ENCODE measurements at places on chromosomes 11 and 22.

- DNase-seq = peak; percentile 80
These were observed 36.1 kb downstream of the PPFIA1 start for GRCh38 chr11:70306586-70307033.

DNA sequence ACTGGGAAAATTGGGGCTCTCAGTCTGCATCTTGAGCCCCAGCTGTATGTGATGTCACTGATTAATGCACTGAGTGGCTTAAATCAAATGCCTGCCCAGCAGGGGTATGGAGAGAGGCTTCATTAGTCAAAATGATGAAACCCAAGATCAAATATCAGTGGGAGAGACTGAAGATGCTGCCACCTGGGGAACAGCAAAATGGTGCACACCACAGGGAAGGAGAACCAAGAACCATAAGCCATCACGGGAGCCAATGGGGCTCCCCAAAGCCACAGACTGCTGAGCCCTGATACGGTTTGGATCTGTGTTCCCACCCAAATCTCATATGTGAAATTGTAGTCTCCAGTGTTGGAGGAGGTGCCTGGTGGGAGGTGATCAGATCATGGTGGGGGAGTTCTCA, 85.6 kb downstream of the CTTN start:
- DNase-seq = no peak

GRCh38 chr11:72162891-72163492, 27.5 kb downstream of the FOLR3 start:
- DNase-seq = no peak

DNA sequence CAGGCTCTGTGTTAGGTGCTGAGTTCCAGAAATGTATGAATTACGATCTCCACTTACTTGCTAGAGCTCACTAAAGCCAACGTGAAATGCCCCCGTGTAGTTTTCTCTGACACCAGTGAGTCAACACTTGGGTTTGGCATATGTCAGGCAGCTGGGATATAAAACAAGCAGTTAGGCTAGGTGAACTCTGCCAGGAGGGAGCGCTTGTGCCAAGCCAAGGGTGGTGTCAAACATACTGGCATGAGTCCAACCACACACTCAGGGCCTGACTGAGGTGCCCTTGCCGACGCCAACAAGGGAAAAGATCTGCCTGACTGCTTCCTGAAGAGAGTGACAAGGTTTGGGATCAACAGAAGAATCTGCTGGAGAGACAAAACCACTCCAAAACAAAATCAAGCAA, 167.8 kb upstream of the NARS2 start:
- DNase-seq = no peak

DNA sequence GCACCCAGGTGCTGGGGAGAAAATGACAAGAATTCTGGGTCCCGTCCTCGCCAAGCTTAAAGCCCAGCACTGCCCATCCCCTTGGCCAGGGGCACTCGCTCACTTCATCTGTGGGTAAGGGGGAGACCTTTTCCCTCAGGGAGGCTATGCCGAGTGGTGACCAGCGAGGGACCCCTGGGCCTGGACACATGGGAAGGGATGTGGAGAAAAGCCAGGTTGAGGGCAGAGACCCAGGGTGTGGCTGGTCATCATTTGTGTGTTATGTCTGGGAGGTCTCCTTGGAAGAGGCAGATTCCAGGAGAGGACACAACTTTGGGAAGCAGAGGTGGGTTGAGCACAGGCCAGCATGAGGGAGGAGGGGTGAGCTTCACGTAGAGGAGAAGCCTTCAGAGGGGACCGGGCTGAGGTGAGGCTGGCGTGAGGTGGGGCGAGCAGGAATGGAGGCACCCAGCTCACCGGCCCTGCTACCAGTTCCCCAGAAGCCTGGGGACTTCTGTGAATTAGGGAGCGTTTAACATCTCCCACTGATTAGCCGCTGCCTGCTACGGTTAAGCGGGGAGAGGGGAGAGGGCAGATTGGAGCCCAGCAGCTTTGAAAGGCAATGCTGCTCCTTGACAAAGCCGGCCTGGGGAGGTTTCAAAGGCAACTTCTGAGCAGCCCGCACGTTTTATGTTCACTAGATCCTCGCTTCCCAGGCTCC, 25.8 kb upstream of the NECTIN1 start:
- DNase-seq = no peak

DNA sequence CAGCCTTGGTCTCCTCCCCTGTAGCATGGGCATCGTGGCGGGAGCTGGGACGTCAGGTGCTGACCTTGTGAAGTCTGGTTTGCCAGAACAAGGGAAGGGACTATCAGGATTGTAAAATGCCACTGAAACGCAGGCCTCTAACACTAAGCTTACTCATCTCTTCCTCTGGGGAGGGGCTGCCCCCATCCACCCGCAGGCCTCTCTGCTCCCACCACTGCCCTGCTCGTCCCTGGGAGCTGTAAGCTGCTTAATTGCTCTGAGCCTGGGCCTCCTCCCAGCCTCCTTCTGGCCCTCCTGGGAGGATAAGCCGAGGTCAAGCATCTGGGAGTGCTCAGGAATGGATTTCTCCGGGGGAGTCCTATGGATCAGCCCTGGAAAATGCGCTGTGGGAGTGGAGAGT, 8.4 kb downstream of the SHISAL1 start:
- DNase-seq = no peak

- DNase-seq = no peak
These were observed 24.8 kb downstream of the SCGB1A1 start for GRCh38 chr11:62443390-62444235.

GRCh38 chr11:94922321-94923003, 50.9 kb downstream of the CWC15 start:
- no peak for DNase-seq

DNA sequence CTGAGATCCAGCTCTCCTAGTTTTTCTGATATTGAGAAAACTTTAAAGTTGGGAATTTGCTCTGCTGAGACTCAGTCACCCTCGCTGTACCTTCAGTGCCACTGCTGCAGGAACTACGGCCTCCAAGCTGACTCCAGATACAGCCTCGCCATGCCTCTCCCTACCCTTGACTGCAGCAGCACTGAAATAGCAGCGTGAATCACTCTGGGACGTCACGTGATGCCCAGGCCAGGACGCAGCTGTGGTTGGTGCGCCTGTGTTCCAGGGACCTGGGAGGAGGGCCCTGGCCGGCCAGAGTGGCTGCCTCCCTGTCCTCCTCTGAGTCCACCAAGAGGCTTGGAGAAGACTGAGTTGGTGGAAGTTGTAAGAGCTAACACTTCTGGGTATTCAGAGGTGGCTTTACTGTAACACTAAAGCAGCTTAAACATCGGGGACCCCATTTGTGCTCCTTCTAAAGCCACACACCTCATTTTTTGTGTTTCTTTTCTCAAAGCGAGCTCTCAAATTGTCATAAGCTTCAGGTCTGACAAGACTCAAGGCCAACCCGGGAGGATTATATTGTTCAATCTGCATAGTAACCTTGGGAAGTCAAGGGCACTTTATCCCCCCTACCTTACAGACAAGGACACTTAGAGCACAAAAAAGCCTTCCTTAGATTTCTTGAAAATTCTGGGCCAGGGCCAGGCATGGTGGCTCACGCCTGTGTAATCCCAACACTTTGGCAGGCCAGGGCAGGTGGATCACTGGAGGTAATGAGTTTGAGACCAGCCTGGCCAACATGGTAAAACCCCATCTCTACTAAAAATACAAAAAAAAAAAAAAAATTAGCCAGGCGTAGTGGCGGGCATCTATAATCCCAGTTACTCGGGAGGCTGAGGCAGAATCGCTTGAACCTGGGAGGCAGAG, 4.2 kb upstream of the STIP1 start:
- peak; percentile 84 for DNase-seq

GRCh38 chr11:115606498-115607220, 102.4 kb upstream of the CADM1 start:
- DNase-seq = peak; percentile 85

- no peak for DNase-seq
These were observed 61.0 kb downstream of the BMAL1 start for GRCh38 chr11:13338427-13339069.

DNA sequence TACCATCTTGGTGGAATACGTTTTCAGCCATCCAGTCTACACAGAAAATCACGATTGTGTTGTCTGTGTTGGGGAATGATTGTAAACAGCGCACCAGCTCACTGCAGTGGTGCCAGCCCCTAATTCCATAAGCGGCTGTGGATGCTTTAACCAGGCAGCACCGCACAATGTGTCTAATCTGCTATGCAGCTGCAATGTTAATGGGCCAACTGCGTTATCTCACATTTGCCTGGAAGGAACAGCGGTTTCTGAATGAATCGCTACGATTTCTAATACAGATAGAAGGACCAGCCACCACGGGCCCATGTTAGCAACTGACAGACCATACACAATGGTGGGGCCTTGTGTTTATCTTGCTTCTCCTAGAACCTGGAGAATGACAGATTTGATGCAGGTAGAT, 384.5 kb upstream of the KIRREL3 start:
- no peak for DNase-seq

DNA sequence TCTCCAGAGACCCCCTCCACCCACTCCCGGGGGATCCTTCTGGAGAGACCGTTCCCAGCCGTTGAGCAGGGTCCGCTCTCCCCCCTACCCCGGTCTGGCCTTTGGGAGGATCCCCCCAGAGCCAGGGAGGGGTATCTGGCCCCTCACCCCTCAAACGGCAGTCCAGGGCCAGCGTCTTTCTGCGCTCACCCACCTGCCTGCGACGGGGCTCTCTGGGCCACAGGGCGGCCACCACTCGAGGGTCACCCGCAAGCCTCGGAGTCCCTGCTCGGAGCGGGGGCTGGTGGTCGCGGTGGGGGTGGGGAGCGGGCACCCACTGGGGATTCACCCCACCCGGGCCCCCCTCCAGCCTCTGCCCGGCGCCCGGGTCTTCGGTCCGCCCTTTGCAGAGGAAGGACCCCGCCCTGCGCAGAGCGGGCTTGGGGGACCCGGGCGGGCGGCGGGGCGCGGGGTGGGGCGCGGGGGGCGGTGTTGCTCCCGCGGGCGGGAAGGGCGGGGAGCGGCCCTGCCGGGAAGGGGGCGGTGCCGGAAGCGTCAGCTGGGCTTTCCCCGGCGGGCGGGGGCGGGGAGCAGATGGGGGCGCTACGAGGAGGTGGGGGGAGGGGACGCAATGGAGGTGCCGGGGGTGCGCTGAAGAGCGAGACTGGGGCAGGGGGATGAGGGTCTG, 16.6 kb downstream of the CRELD2 start:
- DNase-seq = no peak

DNA sequence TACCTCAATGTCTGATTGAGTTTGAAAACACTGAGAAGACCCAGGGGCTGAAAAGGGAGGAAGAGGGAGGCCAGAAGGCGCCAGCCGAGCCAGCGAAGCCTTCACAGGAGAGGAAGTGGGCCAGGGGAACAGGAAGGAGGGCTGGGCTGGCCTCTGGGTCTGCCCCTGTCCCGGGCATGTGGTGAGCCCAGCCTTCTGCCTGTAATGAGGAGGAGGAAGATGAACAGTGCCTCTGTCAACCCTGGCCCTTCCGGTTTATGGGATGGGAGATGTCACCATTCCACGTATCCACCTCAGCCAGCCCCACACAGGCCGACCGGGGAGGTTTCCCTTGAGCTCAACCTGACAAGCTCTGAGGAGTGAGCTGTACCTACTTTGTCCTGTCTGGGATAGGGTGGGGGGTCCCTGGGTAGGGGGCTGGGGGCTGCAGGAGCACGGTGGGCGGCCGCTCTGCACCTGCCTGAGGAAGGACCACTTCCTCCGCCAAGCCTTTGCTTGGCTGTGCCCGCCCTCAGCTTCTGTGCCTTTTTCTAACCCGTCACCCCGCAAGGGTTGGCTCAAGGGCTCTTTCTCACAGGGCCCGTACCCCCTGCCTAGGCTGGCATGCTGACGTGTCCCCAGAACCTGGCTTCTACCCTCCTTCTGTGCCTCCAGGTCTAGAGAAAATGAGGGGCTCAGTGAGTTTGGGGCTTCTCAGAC, 2.0 kb downstream of the PARVG start:
- no peak for DNase-seq

DNA sequence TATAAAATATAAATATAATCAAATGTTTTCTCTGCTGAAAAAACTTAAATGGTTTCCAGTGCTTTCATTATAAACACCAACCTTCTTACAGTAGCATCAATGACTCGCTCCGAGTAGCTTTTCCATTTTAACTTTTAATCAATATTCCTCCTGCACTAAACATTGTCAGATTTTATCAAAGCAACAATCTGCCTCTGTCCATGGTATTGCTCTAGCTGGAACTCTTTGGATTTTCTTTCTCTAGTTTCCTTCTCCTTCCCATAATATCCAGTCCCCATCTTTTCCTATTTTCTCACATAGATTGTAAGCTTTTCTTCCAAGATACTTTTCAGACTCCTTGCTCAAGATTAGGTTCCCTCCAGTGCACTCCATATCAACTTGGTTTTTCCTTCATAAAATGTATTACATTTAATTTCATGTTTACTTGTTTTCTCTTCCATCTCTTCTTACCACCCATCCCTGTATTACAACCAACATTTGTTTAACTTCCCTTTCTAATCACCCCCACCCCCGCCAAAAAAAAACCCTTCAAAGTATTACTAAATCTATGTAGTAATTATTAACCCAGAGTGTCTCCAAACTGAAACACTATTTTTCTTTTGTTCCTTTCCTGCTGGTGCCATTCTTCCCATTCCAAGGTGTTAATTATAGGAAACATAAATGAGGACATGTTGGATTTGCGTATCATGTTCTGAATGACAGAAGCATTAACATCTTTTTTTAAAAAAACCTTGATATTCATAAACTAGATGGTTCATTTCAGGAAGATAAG, 716.5 kb downstream of the NELL1 start:
- DNase-seq = no peak

DNA sequence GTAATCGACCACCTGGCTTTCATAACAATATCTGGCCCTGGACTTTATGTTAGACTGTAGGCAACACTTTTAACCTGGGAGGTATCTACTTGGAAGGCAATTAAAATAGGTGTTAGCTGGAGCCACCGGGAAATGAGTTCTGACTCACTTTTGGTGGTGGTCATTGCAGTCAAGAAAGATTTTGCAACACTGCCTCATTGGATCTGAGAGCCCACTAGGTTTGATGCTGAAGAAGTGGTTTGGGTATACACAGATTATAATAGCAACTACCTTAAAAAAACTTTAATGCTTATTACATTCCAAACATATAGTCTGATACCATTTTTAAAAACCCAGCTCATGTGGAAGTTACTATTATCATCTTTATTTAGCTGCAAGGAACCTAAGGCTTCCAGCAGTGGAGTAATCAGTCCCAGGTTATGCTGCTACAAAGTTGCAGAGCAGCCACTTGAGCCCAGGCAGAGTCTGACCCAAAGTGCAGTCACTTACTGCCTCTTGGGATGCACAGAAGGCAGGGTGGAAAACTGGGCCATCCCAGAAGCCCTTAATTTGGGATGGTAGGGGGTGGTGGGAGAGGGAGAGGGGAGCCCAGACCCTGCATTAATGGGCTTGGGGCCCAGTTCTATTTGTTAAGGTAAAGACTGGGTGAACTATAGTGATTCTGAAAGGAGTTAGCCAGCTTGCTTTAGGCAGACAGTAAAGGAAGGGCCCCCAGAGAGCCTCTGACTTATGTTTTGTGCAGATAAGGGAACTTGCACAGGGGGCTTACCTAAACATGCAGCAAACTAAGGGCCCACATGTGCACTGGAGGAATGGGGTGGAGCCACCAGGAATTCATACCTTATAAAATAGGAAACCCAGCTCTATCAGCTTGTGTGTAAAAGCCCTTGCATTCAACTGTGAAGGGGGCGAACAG, 149.4 kb downstream of the SNX19 start:
- DNase-seq = no peak

GRCh38 chr11:81899156-81899555, 834.5 kb downstream of the FAM181B start:
- no peak for DNase-seq
